ENCODE measurements at places on chromosomes 3 and 15. TPM values are rescaled to one million over a fixed set of nuclear protein-coding genes. Genes with fewer than 3 reads are reported as not detected.

DNA sequence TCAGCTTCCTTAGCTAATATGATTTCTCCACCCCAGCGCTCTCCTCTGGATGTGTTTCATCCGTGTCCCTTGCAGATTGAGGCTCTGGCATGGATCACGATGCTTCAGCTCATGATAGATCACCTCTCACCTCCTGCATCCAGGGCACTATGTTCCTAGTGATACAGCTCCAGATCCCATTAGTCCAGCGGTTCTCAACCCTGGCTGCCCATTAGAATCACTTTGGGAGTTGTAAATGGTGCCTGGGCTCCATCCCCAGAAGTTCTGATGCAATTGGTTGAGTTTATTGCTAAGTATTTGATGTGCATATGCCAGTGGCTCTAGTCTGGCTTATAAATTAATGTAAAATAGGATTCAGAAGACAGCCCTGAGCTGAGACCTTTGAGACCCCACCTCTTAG is 34.5 kb downstream of the INSYN1 start:
- H3K4me1 ChIP-seq, result no peaks in the 10 kb centered on the region
- H3K4me3 ChIP-seq, result no peak overlapping the region
- H3K36me3 ChIP-seq, result 0 out of 2 replicates have a peak, but pooled peaks cover 1% of the 10 kb centered on the region
- peaks cover 23% of the 10 kb centered on the region for H3K27me3 ChIP-seq
- H3K27ac ChIP-seq, result no peak overlapping the region
- no peak for DNase-seq

DNA sequence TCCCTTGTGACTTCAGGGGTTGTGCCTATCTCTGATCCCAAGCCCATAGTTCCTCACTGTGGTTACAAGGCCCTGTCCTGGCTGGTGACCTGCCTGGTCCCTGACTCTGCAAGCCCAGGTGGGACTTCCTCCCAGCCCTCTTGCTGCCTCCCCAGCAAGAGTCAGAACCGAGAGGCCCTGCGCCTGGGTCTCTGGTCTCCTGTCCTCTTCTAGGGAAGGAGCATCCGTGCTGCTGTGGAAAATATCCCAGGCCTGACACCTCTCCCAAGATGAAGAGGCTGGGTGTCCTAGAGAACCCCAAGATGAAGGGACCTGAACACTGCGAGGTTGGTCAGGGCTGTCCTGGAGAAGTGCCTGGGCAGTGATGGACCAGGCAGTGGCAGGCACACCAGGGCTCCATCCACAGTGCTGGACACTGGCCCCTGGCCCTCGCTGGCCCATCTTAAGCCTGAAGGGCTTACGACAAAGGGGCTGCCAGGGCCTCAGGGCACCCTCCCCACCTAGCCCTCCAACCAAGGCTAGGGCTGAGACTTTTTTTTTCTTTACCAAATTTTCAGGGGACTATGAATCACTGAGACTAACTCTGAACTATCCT is 32.7 kb downstream of the PTH1R start:
- H3K27ac ChIP-seq, result no peak overlapping the region
- H3K4me1 ChIP-seq, result peaks cover 10% of the 10 kb centered on the region
- no peak overlapping the region for H3K4me3 ChIP-seq
- H3K27me3 ChIP-seq, result 0 out of 3 replicates have a peak, but pooled peaks cover 19% of the 10 kb centered on the region
- no peak for DNase-seq

DNA sequence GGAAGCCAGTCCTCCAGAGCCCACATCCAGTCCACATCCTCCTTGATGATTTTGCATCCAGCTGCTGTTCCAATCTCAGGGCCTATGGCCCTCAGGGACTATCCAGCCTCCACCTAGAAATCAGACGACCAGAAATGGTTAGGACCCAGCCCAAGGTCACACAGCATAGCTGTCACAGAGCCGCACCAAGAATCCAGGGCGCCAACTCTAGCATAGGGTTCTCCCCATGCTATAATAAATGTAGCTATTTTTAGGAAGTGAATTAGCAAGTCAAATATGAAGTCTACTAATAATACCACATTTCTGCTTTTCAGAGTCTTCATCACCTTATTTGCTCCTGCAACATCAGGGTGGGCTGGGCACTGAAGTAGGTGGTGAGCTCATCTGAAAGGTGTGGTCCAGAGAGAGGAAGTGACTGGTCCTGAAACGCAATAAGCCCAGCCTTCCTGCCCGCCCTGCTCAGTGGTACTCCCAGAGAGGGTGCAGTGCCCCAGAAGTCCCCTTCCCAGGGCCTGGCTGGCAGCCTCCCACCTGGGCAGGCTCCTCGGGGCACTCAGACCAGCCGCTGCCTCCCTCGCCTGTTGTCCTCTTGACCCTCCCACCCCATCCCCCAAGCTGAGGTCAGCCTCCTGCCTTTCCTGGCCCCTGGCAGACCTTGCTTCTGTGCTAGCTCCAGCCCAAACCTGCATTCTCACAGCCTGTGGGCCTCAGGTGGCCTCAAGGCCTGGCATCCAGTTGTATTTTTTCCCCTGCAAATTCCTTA is 17.6 kb upstream of the CYP11A1 start:
- peaks cover 16% of the 10 kb centered on the region for H3K27me3 ChIP-seq
- H3K27ac ChIP-seq, result no peak overlapping the region
- H3K4me1 ChIP-seq, result peaks cover 88% of the 10 kb centered on the region
- no peak for DNase-seq
- H3K4me3 ChIP-seq, result peak overlapping the region; percentile 23

DNA sequence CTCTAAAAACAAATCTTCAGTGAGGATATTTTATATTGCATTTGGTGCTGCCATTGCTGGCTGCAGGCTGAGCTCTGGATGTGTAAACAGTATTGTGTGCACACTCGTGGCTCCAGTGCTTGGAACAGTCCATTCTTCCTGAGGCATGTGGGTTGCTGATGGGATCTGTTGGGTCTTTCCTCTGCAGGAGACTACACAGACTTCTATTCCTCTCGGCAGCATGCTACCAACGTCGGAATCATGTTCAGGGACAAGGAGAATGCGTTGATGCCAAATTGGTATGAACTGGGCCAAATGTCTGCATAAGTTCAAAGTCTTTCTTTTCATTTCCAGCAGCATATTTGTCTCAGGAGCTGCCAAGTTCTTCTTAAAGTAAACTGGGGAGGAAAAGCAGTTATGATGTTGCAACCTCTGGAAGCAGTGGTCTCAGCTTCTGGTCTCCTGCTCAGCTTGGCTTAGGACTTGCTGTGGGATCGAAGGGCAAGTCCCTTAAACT is 9.3 kb downstream of the FAH start:
- H3K4me1 ChIP-seq, result peaks cover 66% of the 10 kb centered on the region
- H3K27me3 ChIP-seq, result no peaks in the 10 kb centered on the region
- peak overlapping the region; percentile 77 for H3K27ac ChIP-seq
- peak; percentile 54 for DNase-seq
- H3K4me3 ChIP-seq, result no peak overlapping the region
- peaks cover 13% of the 10 kb centered on the region for H3K36me3 ChIP-seq

The ZCWPW2 gene
- 0.53 TPM for total RNA-seq

DNA sequence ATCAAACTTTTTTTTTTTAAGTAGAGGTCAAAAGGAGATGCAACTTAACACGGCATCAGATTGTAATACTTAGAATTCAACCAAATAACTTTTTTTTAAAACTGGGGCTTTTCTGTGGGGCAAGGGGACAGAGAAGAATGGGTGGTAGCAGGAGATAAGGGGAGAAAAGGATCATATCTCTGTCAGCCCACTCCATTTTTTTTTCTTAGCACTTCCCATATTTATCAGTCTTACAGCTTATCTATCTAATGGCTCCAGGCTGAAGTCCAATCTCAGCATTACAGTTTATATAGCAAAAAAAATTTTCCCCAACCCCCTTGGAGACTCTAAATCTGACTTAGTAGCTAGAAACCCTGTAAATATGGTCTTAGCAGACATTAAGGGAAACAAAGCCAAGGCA is 69.3 kb downstream of the PIK3R4 start:
- peaks cover 45% of the 10 kb centered on the region for H3K36me3 ChIP-seq
- DNase-seq, result no peak
- H3K4me3 ChIP-seq, result no peak overlapping the region
- H3K27me3 ChIP-seq, result no peaks in the 10 kb centered on the region
- H3K27ac ChIP-seq, result no peak overlapping the region

DNA sequence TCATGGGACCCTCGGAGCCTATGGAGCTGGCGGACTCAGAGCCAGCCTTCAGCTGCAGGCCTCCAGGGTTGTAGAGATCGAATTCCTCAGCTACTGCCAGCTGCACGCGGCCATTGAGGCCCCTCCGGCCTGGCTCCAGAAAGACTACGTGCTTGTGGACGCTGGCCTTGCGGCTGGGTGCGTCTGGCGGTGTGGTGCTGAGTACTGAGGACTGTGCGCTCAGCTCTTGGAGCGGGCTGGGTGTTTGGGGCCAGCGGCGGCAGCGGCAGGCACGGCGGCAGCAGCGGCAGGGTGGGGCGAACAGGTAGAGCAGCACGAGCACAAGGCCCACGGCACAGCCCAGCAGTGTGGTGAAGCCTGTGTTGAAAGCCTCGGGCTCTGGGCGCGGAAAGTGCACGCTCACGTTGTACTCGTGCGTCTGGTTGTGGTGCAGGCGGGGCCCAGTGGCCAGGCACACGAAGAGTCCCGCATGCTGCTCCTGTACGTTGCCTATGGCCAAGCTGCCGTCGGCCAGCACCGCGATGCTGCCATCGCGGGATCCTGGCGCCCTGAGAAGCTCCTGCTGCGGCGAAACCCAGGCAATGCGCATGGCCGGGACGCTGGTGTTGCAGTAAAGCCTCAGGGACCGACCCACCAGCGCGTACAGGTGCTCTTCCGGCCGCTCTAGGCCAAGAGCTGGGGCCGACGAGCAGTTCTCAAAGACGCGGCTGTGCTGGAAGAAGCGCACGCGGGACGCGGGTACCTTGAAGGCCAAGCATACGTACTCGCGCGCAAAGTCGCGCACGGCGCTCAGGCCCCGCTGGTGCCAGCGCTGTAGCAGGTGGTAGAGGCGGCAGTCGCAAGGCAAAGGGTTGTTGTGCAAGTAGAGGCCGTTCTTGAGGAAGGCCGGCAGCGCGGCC is 1.3 kb downstream of the AMIGO3 start:
- peaks cover 16% of the 10 kb centered on the region for H3K4me1 ChIP-seq
- H3K27ac ChIP-seq, result no peak overlapping the region
- no peaks in the 10 kb centered on the region for H3K27me3 ChIP-seq
- no peak for DNase-seq
- peaks cover 19% of the 10 kb centered on the region for H3K36me3 ChIP-seq
- H3K4me3 ChIP-seq, result no peak overlapping the region

The HESX1 gene
- total RNA-seq, result 0.97 TPM

DNA sequence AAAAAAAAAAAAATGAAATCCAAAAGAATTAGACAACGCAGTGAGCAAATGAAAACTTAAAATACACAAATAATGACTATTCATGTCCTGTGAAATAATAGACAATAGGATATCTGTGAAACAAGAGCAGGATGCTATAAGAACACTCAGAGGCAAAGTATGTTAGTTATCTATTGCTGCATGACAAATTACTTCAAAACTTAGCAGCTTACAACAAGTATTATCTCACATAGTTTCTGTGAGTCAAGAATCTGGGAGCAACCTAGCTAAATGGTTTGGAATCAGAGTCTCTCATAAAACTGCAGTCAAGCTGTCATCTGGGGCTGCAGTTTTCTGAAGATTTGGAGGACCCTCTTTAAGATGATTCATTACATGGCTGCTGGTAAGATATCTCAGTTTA is 36.5 kb upstream of the ZMAT3 start:
- no peaks in the 10 kb centered on the region for H3K27me3 ChIP-seq
- no peak for DNase-seq
- no peaks in the 10 kb centered on the region for H3K4me1 ChIP-seq
- no peaks in the 10 kb centered on the region for H3K36me3 ChIP-seq
- no peak overlapping the region for H3K4me3 ChIP-seq

The MAP2K5 gene
- 4.3 TPM for total RNA-seq

The CIDEC gene
- 2.8 TPM for total RNA-seq

GRCh38 chr3:31483776-31484175 is 48.9 kb upstream of the STT3B start:
- H3K27me3 ChIP-seq, result 0 out of 3 replicates have a peak, but pooled peaks cover 5% of the 10 kb centered on the region
- H3K27ac ChIP-seq, result no peak overlapping the region
- peaks cover 10% of the 10 kb centered on the region for H3K4me1 ChIP-seq

GRCh38 chr15:98076021-98076816 is 115.7 kb downstream of the ARRDC4 start:
- H3K4me1 ChIP-seq, result no peaks in the 10 kb centered on the region
- H3K27ac ChIP-seq, result no peak overlapping the region
- no peaks in the 10 kb centered on the region for H3K36me3 ChIP-seq
- no peak overlapping the region for H3K4me3 ChIP-seq
- no peaks in the 10 kb centered on the region for H3K27me3 ChIP-seq

The VIPR1 gene
- 0.04 TPM for total RNA-seq

GRCh38 chr15:54839379-54839778 is 357.4 kb downstream of the RSL24D1 start:
- no peak overlapping the region for H3K4me3 ChIP-seq
- H3K36me3 ChIP-seq, result no peaks in the 10 kb centered on the region
- H3K4me1 ChIP-seq, result no peaks in the 10 kb centered on the region
- no peaks in the 10 kb centered on the region for H3K27me3 ChIP-seq
- no peak for DNase-seq
- no peak overlapping the region for H3K27ac ChIP-seq

- no peak for DNase-seq
- H3K27me3 ChIP-seq, result no peaks in the 10 kb centered on the region
- no peak overlapping the region for H3K27ac ChIP-seq
- no peak overlapping the region for H3K4me3 ChIP-seq
- no peaks in the 10 kb centered on the region for H3K4me1 ChIP-seq
Measured at GRCh38 chr15:32943711-32944110, 225.9 kb downstream of the GREM1 start.

The RASGRP1 gene
- total RNA-seq, result not detected

GRCh38 chr3:168570404-168571155 is 474.9 kb upstream of the GOLIM4 start:
- no peaks in the 10 kb centered on the region for H3K27me3 ChIP-seq
- H3K27ac ChIP-seq, result no peak overlapping the region
- no peak overlapping the region for H3K4me3 ChIP-seq

- DNase-seq, result peak; percentile 7
- H3K4me3 ChIP-seq, result no peak overlapping the region
- H3K27ac ChIP-seq, result no peak overlapping the region
- H3K27me3 ChIP-seq, result no peaks in the 10 kb centered on the region
Measured at GRCh38 chr3:115595611-115596275, 27.6 kb upstream of the GAP43 start.

DNA sequence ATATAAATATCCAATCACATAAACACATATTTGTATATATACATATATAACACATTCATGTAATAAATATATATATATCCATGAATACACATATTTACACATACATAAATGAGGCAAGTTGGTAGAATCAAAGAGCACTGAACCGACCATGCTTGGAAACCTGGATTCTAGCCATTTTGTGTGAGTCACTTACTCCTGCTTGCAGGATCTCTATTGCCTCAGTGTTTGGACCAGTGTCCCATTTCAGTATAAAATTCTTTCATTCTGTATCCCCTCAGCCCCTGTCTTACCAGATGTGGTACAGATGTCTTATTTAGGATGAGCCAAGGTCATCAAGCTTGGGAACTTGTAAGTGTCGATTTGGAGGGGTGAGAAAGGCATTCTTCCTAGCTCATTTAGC is 391.4 kb upstream of the FRG2C start:
- H3K27me3 ChIP-seq, result no peaks in the 10 kb centered on the region
- no peak for DNase-seq
- H3K4me1 ChIP-seq, result no peaks in the 10 kb centered on the region
- H3K36me3 ChIP-seq, result no peaks in the 10 kb centered on the region
- no peak overlapping the region for H3K27ac ChIP-seq

GRCh38 chr3:119700920-119701734 is 1.7 kb upstream of the CFAP91 start:
- no peak for DNase-seq
- no peak overlapping the region for H3K4me3 ChIP-seq
- H3K27ac ChIP-seq, result no peak overlapping the region

The DPPA2 gene
- total RNA-seq, result not detected
